ENCODE measurements at places on chromosomes 6 and 20. TPM values are rescaled to one million over a fixed set of nuclear protein-coding genes. Genes with fewer than 3 reads are reported as not detected.

BEND3 gene
- total RNA-seq: 33.7 TPM

ACTL10 gene
- total RNA-seq: 1.9 TPM

SDC4 gene
- 35.4 TPM for total RNA-seq

OR2H1 gene
- total RNA-seq: not detected

SLC44A4 gene
- total RNA-seq: 3.7 TPM

RSPH3 gene
- total RNA-seq: 2.4 TPM
